Stimulated activated CD4-positive, alpha-beta T cell treated with anti-CD3 and anti-CD28 coated beads, Interleukin-4, amount 100 ng/mL, for 24 hours (primary cell): ENCODE measurements at places on chromosomes 16 and 17.

GRCh38 chr16:69190598-69190997, 3.6 kb downstream of the SNTB2 start:
- DNase-seq, result no peak

DNA sequence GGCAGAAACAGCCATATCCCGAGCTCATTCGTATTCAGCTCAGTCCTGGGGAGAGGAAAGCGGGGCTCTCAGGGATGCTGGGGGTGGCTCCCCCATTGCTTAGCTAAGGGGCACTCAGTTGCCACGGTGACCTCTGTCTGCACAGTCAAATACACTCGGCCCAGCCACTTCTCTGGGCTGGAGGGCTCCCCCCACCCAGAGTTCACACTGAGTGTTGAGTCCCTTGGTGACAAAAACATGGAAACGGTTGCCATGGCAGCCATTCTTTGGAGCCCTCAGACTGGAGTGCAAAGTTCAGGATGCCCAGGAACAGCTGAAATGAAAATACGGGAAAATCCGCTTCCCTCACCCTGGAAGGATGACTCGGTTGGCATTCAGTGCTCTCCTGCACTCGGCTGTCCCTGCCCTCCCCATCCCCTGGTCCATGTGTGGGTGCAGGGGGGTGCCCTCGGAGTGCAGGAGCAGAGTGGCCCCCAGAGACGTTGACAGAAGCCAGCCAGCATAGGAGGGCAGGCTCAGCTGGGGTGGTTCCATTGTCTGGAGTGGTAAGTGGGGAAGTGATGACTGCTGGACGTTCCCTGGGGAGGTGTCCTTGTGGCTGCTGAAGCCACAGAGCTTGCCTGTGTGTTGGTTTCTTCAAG, 216.5 kb downstream of the NTN1 start:
- DNase-seq, result no peak

GRCh38 chr16:69501956-69502745, 63.6 kb upstream of the NFAT5 start:
- no peak for DNase-seq

DNA sequence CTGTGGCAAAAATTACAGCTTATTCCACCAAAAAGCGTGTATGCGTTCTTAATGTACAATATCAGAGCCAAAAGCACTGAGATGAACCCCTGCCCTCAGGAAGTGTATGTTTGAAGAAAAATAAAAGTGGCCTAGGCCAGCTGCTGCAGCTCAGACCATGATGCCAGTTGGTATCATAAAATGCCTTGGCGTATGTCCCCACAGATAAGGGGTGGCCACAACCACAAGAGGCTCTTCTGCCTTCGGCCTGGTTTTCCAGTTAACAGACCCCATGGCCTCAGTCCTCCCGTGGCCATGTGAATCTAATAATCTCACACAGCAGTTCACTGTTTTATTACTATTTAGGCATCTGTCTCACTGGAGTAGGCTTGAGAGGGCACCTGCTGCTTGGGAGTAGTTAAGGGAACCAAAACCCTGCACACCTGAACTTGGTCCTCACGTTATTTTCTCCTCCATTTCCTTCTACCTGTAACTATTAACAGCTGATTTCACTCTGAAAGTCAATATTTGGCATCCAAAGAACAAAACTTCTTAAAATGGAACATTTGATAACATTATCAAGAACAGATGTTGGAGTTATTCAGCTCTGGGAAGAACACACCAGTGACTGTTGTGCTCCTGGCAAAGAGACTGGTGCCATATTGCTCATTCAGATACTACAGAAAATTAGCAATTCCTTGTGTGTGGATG, 34.8 kb upstream of the ERN1 start:
- DNase-seq, result no peak

- no peak for DNase-seq
Measured at GRCh38 chr17:63805591-63805990, 21.6 kb upstream of the PSMC5 start.

GRCh38 chr17:47225436-47225858, 16.3 kb downstream of the MYL4 start:
- DNase-seq, result no peak

- no peak for DNase-seq
Measured at GRCh38 chr16:9042964-9043680, 48.3 kb upstream of the HAPSTR1 start.

- DNase-seq, result no peak
Measured at GRCh38 chr17:72379516-72379915, 258.7 kb downstream of the SOX9 start.

DNA sequence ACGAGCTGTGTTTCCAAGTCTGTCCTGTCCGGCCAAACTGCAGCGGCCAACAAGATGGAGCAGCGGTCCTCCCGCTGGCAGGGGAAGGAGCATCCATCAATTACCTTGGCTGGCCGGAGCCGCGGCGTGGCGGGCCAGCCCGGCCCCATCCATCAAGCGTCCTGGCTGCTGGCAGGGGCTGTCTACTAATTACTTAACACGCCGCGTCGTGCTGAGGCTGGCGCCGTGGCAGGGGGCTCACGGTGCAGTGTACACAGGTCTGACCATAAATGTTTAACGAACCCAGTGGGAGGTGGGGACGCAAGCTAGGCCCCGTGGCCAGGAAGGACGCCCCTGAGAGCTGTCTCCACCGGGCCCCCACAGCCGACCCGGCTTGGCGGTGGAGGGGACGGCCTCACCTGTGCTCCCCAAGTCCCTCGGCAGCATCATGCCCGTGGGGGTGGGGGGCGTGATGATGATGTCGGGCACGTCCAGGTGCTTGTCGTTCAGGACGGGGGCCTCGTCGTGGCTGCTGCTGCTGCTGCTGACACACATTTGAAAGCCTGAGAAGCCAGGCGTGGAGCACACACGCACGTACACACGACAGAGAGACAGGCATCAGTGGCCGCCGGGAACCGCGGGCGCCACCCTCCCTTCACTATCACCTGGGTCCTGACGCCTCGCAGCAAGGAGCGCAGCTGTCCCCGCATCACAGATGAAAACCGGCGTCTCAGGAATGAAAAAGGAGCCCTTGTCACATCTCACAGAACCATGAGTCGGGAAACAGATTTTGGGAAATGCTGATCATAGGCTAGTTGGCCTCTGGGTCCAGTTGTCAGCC, 21.2 kb upstream of the GINS2 start:
- DNase-seq, result no peak

GRCh38 chr16:3823427-3823826, 57.1 kb downstream of the CREBBP start:
- no peak for DNase-seq

DNA sequence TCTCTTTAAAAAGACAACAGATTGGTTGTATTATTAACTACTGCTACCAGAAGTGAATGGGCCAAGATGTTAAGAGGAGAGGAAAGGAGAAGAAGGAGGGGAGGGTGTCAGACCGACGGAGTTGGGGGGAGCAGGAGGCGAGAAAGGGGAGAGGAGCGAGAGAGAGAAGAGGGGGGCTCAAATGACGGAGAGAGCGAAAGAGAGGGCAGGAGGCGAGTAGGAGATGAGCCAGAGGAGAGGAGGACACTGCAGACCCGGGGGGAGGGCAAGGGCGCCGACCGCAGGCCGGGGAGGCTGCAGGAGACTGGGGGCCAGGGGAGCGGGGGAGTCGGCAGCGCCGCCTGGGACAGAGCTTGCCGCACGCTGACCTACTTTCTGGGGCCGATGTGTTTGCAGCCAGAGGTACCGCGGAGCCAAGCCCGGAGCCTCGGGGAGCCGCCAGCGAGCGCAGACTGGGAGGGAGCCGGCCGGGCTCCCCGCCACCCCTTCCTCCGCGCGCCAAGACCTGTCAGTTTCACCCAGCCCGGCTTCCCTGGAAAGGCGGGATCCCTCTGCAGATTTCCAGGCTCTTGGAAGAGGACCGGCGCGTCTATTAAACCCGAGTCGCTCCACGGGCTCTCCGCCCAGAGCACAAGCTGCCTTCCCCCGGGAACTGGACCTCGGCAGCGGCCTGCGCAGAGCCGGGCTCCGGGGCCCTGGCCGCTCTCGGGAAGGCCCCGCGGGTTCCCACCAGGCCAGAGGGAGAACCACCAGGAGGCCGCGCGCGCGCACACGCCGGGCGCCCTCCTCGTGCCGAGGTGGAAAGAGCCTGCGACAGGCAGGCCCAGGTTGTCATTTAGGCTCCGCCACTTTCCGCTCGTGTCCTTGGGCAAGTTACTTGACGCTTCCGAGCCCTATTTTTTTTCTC, 74.6 kb downstream of the CMC2 start:
- peak; percentile 11 for DNase-seq

- no peak for DNase-seq
Measured at GRCh38 chr16:89612415-89613166, 851 bp upstream of the DPEP1 start.

DNA sequence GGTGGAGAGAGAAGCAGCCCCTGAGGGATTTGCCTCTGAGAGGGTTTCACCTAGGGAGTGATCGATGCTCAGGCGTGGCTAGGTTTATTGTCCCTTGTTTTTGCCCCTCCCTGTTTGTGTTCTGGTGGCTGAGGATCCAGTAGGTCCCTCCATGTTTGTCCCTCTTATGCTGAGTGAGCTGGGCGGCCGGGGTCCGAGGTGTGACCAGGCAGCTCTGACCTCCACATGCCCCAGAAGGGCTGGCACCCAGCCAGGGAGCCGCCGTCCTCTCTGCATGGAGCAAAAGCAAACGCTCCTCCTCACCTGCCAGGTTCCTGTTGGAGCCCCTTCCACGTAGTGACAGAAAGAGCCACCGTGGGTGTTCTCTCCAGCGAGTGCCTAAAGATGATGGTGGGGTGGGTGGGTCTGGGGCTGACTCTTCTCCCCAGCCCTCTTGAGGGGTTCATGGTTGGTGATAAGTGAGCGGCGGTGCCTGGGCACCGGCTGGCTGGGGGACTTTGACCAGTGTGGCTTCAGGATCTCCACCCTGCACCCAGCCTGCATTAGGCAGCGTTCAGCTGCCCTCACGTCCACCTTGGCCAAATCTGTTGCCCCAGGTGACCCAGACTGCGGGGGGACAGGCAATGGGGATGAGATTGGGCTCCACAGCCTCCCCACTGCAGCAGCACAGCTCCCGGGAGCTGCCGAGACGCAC, 14.1 kb upstream of the NUDT16L1 start:
- no peak for DNase-seq

- no peak for DNase-seq
Measured at GRCh38 chr17:49878931-49879904, 31.3 kb upstream of the TAC4 start.

GRCh38 chr17:21549107-21549687, 143.1 kb upstream of the KCNJ18 start:
- peak; percentile 33 for DNase-seq

DNA sequence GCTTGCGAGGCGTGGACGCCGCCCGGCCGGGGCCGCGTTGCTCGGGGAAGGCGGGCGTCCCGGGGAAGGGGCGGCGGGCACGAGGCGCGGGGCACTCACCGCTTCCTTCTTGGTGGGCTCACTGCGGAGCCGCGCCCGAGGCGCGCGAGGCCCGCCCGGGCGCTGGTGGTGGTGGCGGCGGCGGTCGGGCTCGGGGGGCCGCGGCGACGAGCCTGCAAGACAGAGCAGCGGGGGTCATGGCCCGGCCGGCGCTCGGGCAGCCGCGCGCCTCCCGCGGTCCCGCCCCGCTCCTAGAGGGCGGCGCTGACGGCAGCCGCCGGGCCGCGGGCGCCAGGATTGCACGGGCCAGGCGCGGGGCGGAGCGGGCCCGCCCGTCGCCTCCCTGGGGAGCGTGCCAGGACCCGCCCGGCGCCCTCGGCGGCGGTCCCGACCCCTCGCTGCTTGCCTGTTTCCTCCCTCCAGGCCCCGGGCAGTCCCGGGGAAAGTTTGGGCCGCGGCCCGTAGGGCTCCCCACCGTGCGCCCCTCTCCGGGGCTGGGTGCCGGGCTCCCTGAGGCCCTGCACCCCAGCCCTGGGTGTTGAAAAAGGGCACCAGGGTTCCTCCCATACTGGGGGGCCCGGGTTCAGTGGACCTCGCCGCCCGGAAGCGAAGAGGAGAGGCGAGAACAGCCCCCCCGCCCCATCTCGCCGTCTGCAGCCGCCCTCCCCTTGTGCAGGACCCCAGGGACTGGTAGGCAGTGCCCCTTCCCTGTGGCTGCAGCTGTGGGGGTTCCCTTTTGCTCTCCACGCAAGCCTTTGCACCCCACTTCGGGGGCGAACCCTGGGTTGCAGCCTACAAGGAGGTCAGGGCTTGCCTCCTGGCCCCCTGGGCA, at the start of gene C16orf74:
C16orf74 (minus strand) TSS at position 270 of the 871 bp plus-strand sequence. CDS start 15,879 bp downstream, outside the sequence.
- no peak for DNase-seq

- DNase-seq, result peak; percentile 89
Measured at GRCh38 chr17:7843536-7844291, 9.7 kb downstream of the KDM6B start.

DNA sequence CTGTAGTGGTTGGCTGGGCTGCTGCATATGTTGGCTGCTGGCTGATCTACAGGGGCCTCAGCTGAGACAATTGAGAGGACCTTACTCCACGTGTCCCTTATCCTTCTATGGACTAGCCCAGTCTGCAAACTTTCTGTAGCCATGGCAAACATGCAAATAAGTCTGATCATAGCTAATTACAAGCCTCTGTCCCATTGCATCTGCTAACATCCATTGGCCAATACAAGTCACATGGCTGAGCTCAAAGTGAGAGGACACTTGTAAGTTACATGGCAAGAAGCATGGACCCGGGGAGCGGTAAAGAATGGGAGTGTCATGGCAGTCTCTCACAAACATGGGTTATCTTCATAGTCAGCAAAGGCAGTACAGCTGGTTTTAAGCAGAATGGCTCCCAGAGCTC, 11.6 kb upstream of the IL4R start:
- DNase-seq, result no peak

GRCh38 chr17:44581868-44582267, 24.6 kb downstream of the FZD2 start:
- DNase-seq, result no peak

DNA sequence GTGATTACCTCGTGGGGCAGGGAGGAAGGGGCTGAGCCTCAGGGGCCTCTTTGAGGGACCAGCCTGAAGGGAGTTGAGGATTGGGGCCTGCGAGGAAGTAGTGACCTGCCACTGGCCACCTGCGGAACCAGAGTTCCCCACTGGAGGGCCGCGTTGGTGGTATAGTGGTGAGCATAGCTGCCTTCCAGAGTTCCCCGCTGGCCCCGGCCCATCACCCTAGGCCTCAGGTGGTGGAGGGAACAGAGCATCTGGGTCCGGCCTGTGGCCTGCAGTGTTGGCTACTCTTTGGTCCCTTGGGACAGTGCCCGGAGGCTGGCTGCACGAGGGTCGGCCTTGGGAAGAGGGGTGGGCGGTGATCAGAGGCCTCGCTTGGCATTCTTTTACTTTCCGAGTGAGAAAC, 20.5 kb downstream of the MGAT5B start:
- no peak for DNase-seq
